Stimulated activated CD4-positive, alpha-beta T cell treated with anti-CD3 and anti-CD28 coated beads, Interleukin-4, amount 100 ng/mL, for 4 hours (primary cell): ENCODE measurements at places on chromosomes 6 and 20.

DNA sequence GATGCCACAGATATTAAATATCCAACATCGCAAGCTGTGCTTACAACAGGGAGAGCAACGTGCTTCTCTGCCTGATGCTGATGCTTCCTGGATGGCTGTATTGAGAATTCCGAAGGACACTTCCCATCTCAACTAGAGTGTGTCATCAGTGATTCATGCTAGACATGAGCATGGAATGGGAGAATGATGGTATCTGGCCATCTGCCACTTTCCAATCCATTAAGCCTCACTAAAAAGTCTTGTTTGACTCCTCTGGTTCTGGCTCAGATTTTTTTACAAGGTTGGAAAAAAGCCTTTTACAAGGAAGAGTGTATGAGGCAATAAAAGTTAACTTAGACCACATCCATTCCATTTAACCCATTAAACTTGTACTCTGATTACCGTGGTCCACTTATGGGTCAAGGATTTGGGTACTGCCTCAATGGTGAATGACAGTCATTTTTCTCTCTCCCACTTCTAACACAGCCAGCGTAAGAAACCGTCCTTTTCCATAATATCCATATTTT lies 265.3 kb downstream of the UST start:
- no peak for DNase-seq

DNA sequence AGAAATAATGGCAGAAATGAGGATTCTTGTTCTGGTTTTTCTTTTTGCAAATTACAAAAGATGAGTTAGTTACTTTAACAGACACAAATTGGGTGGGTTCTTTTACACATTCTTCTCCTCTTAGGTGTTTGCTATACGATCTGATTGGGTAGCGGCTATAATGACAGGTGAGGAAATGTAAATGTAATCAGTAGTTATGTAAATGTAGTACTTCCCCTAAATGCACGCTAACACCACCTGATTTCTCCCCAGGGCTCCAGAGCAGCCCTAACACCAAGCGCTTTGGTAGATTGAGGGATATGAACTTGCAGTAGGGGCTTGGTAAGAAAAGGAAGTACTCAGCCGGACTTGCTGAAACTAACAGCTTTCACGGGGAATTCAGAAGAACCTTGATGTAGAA lies 499.4 kb upstream of the NOX3 start:
- DNase-seq: no peak

- DNase-seq: no peak
Observed at GRCh38 chr6:150417899-150418826, 49.4 kb downstream of the IYD start.

DNA sequence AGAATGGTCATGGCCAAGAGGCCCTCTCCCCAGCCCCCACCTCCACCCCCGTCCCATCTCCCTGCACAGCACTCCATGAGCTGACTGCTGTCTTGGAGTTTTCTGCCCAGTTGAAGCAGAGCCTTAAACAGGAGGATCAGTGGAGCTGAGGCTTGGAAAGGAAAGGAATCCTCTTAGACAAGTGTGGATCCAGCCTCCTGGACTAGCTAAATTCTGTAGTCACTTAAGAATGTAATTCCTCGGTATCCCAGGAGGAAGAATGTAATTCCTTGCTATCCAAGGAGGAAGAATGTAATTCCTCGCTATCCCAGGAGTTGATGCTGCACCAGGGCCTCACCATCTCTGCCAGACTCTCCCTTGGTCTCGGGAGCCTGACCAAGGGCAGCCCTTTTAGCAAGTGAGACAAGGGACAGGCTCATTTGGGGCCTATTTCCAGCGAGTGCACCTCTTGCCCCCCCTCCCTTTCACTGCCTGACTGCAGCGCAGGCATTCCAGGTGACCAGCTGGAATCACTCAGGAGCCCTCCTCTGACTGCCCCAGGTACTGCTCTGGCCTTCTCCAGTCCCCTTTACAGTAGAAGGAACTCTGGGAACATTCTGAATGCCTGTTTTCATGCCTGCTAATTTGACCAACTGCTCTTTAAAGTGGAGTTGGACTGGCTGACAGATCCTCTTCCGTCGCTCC lies 76.2 kb downstream of the TCP11 start:
- DNase-seq: no peak

- no peak for DNase-seq
Observed at GRCh38 chr20:52150440-52151258, 40.9 kb downstream of the ZFP64 start.

GRCh38 chr6:1757131-1757530 lies 147.4 kb downstream of the FOXC1 start:
- no peak for DNase-seq

DNA sequence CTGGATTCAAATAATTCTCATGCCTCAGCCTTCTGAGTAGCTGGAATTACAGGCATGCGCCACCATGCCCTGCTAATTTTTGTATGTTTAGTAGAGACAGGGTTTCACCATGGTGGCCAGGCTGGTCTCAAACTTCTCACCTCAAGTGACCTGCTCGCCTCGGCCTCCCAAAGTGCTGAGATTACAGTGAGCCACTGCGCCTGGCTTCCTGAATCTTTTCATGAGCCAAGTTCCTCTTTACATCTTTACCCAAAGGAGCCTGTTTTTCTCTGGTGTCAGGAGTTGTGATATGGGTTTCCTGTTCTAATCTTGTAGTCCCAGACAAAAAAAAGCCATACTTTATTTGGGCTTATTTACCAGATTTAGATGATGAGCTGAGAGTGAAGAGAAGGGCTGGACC lies 34.4 kb downstream of the PCNA start:
- no peak for DNase-seq
